ENCODE measurements at places on chromosomes 6 and 20. TPM values are rescaled to one million over a fixed set of nuclear protein-coding genes. Genes with fewer than 3 reads are reported as not detected.
A peak's percentile ranks its signal among the peaks of the same experiment; 100 is the strongest.

Gene PLA2G7
- not detected for total RNA-seq

GRCh38 chr6:138406443-138406842 is 2.4 kb downstream of the HEBP2 start:
- DNase-seq: peak; percentile 55

DNA sequence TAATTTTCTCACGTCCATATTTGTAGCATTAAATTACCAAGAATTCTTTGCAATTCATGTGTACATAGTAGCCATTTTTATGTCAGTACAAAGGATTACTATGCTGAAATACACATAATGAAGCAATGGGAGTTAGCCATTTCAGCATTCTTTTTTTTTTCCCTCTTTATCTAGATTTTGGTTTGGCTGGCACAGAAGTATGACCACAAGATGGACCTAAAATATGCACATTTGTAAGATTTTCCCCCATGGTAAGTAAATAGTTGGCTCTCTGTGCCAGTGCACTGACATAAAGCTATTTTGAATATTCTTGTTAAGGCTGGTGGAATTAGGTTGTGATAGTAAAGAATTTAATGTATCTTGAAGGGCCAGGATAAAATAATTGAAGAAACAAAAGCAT is 486.1 kb upstream of the BTBD3 start:
- DNase-seq: no peak

DNA sequence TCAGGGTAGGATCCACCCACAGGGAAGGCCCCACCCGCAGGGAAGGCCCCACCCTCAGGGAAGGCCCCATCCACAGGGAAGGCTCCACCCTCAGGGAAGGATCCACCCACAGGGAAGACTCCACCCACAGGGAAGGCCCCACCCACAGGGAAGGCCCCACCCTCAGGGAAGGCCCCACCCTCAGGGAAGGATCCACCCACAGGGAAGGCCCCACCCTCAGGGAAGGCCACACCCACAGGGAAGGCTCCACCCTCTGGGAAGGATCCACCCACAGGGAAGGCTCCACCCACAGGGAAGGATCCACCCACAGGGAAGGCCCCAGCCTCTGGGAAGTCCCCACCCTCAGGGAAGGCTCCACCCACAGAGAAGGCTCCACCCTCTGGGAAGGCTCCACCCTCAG is 40.5 kb downstream of the KCNQ2 start:
- no peak for DNase-seq

GRCh38 chr6:20119485-20119884 is 92.8 kb downstream of the MBOAT1 start:
- DNase-seq: no peak

- DNase-seq: no peak
These were observed 54.8 kb upstream of the BMP6 start for GRCh38 chr6:7671076-7671475.

Gene SNAI1
- total RNA-seq: 7.1 TPM

Gene TMEM200A
- not detected for total RNA-seq

DNA sequence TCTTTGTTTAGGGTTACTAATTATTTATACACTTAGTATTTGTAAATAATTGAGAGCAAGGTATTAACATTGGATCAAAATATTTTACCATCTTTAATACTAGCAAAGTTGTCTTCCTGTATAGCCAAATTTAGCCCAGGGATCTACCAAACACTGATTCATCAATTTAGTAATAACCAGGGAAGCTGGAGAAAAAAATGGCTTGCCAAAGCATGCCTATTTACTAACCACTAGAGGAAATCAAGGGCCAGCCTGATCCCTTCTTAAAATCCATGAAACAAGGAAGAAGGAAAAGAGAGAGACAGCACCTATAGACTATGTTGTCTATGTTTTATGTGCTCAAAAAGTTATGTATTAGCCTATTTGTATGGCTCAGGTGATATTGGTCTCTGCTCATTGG is 450.3 kb upstream of the GJE1 start:
- no peak for DNase-seq

DNA sequence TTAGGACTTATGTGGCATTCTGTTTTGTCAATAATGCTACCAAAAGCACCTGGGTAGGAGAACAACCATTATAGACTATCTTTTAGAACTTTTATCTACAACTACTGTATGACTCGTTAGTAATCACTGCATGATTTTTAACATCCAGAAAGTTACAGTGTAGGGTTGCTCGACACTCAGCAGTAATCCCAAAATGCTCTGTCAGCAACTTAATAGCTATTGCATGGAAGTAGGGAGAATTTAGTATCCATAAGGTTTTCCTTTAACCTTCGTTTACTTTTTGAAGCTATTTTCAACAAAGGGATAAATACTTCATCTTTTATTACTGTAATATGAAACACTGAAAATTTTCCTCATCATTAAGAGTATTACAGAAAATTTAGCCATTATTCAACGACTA is 309.5 kb downstream of the RNGTT start:
- no peak for DNase-seq

Gene PLEKHG1
- total RNA-seq: 13.0 TPM

Gene CDH22
- total RNA-seq: not detected

DNA sequence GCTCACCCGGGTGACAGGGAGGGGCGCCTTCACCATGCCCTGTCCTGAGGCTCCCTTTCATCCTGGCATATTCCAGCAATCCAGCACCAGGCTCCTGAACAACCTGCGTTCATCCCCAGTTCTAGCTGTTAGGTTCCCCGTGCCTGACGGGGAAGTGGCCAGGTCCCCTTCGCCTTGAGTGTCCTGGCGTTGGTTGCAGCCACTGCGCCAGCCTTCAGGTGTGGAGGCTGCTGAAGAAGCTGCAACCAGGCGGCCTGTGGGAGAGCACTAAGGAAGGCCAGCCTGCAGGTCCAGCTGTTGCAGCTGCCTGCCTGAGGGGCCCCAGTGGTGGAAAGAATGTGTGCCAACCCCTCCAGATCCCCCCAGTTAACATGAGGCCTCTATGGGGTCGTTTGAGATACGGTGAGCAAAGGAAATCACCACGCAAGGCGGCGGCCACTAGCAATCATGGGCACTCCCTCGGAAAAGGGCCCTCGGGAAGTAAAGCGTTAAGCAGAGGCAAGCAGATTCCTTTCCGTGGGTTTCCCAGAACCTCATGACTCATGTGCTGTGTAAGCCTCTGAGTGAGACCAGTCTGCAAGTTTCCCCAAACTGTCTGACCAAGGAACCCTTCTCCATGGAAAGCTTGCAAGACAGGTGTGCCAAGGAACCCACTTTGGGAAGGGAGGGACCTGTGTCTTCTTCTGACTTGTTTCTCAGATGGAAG is 320.8 kb downstream of the TAF4 start:
- DNase-seq: no peak

Gene DACT2
- 0.87 TPM for total RNA-seq

DNA sequence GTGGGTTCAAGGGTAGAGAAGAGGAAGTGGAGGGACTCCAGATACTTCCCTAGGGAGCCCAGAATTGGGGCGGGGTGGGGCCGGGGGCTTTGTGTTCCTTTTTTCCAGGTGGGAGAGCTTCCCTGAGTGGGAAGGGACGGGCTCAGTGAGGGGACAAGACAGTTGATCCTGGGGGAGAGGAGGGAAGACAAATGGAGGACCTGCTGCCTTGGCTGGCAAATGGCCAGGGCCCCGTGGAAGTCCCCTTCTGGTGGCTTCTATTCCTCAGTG is 2.6 kb downstream of the CTSZ start:
- DNase-seq: peak; percentile 61

- no peak for DNase-seq
These were observed 305.8 kb upstream of the PRDM1 start for GRCh38 chr6:105780146-105780860.

Gene HTR1E
- 4.1 TPM for total RNA-seq

Gene LRRC1
- 2.9 TPM for total RNA-seq

GRCh38 chr20:37235065-37235464 is 26.5 kb downstream of the GHRH start:
- no peak for DNase-seq

DNA sequence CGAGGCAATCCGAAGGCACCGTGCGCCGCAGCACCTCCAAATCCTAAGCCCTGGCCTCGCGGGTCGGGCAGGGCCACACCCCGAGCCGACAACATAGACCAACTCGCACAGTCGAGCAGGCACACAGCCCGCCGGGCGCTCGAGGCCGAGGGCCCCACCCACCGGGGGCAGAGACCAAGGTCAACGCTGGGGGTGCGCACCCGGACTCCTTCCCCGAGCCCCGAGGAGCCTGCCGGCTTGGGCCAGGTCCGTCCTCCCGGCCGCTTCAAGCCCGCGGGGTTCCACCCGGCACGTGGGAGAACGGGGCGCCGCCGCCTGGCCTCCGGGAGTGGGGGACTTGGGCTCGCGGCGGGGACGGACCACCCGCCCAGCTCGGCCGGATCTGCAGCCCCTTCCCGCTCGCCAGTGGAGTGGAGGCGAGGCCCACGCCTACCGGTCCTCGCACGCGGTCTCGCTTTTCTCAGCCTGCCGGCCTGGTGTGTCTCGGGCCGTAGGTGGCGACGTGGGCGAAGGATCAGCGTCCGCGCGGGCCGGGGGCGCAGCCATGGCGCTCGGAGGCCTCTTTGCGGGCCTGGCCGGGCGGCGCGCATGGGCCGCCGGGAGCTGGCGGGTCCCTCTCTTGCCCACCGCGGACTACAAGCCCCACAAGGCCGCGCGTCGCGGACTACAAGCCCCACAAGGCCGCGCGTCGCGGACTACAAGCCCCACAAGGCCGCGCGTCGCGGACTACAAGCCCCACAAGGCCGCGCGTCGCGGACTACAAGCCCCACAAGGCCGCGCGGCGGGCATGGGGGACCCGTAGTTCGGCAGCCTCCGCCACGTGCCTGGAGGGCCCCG is at the start of gene UCKL1:
UCKL1 (minus strand) TSS at position 590 of the 837 bp plus-strand sequence; CDS start at position 546, 44 bp downstream.
- DNase-seq: peak; percentile 97

GRCh38 chr20:41232973-41233926 is 84.3 kb downstream of the ZHX3 start:
- peak; percentile 38 for DNase-seq

Gene LIN28B
- total RNA-seq: not detected

Gene HLA-DQA2
- not detected for total RNA-seq

DNA sequence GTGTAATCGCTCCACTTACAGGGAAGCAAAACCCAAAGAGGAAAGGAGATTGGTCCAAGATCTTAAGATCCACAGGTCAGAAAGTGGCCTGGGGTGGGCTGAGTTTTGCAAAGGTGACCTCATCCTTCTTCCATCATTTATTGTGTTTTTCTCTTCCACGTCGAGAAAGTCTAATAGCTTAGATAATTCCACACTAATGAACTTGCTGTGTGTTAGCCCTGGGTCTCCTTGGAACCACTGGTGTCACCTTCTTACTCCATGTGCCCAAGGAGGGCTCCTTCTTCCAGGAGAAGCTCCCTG is 1.7 kb downstream of the SLC13A3 start:
- no peak for DNase-seq

- no peak for DNase-seq
These were observed 51.9 kb downstream of the ERMARD start for GRCh38 chr6:169803271-169803811.

Gene TPX2
- 8.4 TPM for total RNA-seq

GRCh38 chr20:37373020-37373598 is 27.2 kb downstream of the SRC start:
- DNase-seq: no peak

- no peak for DNase-seq
These were observed 23.5 kb downstream of the PPP1R3G start for GRCh38 chr6:5108536-5109150.

DNA sequence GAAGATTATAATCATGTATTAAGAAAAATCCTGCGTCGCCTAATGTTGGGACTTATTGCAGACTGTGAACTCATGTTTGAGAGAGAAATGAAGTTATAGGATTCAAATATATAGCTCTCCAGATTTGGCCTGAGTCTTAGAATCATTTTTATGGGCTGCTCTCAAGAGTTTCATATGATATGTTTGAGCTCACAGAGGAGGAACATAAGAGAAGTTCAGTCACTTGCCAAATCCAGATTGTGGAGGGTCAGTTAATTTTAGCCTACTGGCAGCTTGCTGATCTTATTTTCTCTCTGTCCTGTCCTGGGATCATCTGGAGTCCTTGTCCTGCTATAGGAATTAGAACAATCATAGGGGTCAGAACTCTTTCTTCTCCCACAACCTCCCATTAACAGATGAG is 186.1 kb upstream of the SUPT3H start:
- peak; percentile 24 for DNase-seq

DNA sequence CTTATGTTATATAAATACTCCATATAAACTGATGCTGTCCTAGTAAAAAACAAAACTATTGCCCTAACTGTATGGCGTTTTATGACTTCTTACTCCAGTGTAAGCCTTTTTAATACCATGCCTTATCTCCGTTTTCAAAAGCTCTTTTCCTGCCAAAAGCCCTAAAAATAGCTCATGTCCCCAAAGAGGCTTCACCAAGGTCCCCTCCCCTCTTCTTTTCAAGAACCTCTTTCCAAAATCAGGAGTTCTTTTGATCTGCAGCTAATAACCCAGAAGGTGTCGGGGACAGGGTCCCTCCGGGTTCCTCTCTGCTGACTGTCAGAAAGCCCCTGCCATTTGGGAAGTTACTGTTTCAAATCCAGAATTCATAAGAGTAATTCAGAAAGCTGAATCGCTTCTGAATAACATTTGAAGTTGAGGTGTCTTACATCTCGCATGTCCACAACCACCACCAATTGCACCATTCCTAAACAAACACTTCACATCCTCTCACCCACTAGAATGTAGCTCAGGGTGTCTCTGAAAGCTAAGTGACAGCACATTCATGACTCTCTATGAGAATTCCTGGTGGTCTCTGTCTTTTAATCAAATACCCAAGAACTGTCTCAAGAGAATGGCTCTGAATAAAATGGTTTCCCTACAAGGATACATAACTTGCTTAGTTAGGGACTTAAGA is 13.3 kb downstream of the TASP1 start:
- no peak for DNase-seq

- no peak for DNase-seq
These were observed 54.5 kb upstream of the REV3L start for GRCh38 chr6:111537528-111537920.

Gene ADTRP
- total RNA-seq: 22.8 TPM

GRCh38 chr20:23151008-23151703 is 65.0 kb upstream of the CD93 start:
- peak; percentile 0 for DNase-seq

Gene SAMD3
- 1.7 TPM for total RNA-seq

DNA sequence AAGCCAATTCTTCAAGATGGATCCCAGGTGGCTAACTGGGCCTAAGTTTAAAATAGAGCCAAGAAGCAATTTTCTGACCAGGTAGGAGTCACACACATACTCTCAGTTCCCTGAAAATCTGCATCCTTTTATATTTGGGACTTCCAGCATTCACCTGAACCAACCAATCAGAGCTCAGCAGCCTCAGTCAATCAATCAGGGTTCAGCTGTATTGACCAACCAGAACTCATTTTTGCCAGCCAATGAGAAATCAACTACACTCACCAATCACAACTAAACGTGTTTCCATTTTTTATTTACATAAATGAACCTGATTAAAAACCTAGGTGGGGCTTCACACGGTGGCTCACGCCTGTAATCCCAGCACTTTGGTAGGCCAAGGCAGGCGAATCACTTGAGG is 37.5 kb downstream of the SLC17A4 start:
- no peak for DNase-seq

Gene CCR6
- total RNA-seq: not detected

Gene CD83
- not detected for total RNA-seq

Gene CALHM6
- not detected for total RNA-seq

Gene MMP24
- 2.7 TPM for total RNA-seq

- peak; percentile 21 for DNase-seq
These were observed 4.6 kb downstream of the THBS2 start for GRCh38 chr6:169249057-169249456.

Gene RGS17
- 2.3 TPM for total RNA-seq

GRCh38 chr6:87729965-87730719 is 28.1 kb upstream of the AKIRIN2 start:
- DNase-seq: peak; percentile 13

All from stomach (tissue), 19 donors.